Body of pancreas (tissue), 4 donors: ENCODE measurements at places on chromosomes 2 and 18. TPM values are rescaled to one million over a fixed set of nuclear protein-coding genes. Genes with fewer than 3 reads are reported as not detected.

The KCTD1 gene
- 12.2 TPM for total RNA-seq

The HSPD1 gene
- total RNA-seq, result 117 TPM

The C2orf15 gene
- not detected for total RNA-seq

The RBM44 gene
- 0.52 TPM for total RNA-seq

The SOX11 gene
- total RNA-seq, result not detected

The CFAP65 gene
- not detected for total RNA-seq

The MROH2A gene
- total RNA-seq, result not detected
